ENCODE measurements at places on chromosomes 12 and 14.

DNA sequence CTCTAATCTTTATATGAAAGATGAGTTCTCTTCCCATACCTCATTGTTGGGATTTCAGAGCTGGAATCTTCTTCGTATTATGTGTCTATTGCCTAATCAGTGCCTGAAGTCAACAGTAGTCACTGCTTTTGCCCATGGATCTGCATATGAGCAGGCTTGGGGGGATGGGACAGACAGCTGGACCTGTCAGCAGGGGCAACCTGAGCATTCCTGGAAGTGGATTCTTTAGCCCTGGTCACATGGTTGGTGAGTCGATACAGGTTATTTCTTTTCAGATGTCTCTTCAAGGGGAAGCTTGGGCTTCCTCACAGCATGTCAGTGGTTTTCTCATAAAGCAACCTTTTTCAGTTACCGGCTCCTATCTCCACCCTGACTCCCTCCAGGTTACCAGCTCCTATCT is 97.3 kb upstream of the RBM19 start:
- DNase-seq = no peak

- no peak for DNase-seq
These were observed 38.9 kb downstream of the KCNC2 start for GRCh38 chr12:75170640-75171185.

DNA sequence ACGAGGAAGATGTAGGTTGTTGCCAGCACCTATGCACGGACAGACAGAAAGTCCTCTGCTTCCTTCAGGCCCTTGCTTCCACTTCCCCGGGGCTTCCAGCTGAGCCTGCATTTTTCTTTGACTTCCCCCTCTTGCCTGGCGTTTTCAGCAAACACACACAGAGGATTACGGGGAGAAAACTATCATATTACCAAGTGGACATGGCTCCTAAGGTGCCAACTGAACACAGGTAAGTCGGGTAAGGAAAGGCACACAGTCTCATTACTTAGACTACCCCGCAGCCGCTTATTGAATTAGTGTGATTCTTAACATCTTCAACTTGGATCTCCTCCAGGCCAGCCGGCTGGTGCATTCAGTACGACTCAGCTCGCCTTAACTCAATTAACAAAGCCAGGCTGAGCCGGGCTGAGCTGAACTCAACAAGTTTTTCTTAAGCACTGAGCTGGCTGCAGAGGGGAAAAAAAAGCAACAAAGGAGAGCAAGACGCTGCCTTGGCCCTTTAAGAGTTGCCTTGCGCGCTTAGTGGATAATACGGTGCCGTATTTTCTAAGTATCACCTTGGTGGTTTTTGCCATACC is 19.2 kb upstream of the MAP1LC3B2 start:
- DNase-seq = no peak

- no peak for DNase-seq
These were observed 344.2 kb upstream of the FKBP4 start for GRCh38 chr12:2450553-2450952.
